ENCODE measurements at places on chromosomes 2 and 18.
A peak's percentile ranks its signal among the peaks of the same experiment; 100 is the strongest.

GRCh38 chr18:3255611-3256165, 6.2 kb upstream of the MYL12B start:
- H3K4me1 ChIP-seq, result peaks cover 46% of the 10 kb centered on the region
- ATAC-seq, result no peak
- no peaks in the 10 kb centered on the region for H3K27me3 ChIP-seq
- H3K36me3 ChIP-seq, result peaks cover 76% of the 10 kb centered on the region

DNA sequence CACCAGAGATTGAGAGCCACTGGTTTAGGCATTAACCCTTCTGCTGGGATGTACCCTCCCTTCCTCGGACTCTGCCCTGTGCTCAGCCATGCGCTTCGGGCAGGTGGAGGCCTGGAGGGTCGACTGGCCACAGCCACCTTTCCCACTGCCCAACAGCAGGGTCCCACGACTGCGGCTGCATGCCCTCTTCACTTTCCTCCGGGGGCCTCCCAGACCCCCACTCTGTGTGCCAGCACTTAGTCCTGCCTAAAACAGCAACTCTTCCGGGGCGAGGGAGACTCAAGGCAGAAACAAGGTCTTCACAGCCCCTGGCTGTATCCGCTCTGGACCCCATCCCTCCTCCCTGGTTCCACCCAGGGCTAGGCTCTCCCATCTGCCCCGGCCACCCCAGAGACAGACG, 31.3 kb upstream of the BIN1 start:
- no peaks in the 10 kb centered on the region for H3K36me3 ChIP-seq
- no peaks in the 10 kb centered on the region for H3K4me1 ChIP-seq
- H3K27ac ChIP-seq, result no peak overlapping the region
- no peak for ATAC-seq

GRCh38 chr18:57210716-57211411, 64.0 kb downstream of the BOD1L2 start:
- H3K36me3 ChIP-seq, result no peaks in the 10 kb centered on the region
- H3K27me3 ChIP-seq, result peaks cover 13% of the 10 kb centered on the region
- no peak for ATAC-seq

DNA sequence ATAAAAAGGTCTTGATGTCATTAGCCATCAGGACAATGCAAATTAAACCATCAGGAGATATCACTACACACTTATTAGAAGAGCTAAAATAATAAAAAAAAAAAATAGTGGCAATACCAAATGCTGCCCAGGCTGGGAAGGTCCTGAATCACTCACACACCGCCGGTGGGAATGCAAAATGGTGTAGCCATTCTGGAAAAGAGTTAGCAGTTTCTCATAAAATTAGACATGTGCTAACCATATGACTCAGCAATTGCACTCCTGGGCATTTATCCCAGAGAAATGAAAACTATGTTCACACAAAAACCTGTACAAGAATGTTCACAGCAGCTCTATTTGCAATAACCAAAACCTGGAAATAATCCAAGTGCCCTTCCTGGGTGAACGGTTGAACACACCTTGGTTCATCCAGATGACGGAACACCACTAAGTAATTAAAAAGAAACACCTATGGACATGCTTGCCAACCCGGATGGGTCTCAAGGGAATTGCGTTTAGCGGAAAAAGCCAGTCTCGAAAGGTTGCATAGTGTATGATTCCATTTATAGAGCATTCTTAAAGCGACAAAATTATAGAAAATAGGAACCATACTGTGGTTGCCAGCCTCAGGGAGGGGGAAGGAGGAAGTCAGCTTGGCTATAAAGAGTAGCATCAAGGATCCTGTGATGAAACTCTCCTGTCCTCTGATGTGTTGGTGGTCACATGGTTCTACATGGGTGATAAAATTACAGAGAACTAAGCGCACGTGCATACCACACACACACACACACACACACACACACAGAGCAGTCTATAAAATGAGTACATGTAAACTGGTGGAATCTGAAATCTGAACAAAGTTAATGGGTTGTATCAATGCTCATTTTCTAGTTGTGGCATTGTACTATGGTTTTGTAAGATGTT, 4.6 kb downstream of the MBP start:
- no peaks in the 10 kb centered on the region for H3K27me3 ChIP-seq
- peaks cover 56% of the 10 kb centered on the region for H3K4me1 ChIP-seq
- H3K4me3 ChIP-seq, result peak overlapping the region; percentile 95
- peak overlapping the region; percentile 67 for H3K27ac ChIP-seq
- no peak for ATAC-seq

DNA sequence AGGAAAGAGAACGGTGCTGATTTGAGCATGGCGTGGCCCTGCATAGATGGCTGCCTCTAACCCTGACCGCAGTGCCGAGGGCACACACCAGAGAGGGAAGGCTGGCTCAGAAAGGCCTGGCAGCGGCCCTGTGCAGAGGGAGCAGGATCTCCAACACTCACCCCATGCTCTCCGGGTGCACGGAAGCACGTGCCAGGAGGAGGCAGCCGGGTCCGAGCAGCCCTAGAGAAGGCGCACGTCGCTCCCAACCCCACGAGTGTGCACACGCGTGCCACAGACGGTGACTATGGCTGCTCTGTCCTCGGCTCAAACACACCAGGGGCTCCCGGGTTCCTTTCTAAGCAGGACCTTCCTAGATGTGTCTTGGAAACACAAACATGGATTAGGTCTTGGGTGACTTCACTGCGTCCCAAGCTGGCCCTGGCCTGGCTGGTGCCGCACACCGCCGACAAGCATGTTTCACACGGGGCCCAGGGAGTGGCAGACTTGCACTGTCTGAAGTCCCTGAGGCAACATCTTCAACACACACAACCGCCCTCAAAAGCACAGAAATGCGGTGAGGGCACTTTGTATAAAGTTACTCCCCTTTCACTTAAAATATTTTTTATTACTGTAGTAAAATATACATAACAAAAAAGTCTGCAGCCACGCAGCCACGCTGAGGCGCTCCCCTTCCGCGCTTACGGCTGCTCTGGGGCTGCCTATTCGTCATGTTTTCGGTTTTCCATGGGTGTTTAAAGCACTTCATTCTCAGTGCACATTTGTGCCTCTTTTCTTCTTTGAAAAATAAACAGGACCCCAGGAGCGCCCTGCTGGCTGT, 110.0 kb downstream of the ZNF516 start:
- H3K27ac ChIP-seq, result no peak overlapping the region
- H3K4me1 ChIP-seq, result peaks cover 28% of the 10 kb centered on the region
- ATAC-seq, result no peak
- no peak overlapping the region for H3K4me3 ChIP-seq
- peaks cover 5% of the 10 kb centered on the region for H3K36me3 ChIP-seq
- no peaks in the 10 kb centered on the region for H3K27me3 ChIP-seq

DNA sequence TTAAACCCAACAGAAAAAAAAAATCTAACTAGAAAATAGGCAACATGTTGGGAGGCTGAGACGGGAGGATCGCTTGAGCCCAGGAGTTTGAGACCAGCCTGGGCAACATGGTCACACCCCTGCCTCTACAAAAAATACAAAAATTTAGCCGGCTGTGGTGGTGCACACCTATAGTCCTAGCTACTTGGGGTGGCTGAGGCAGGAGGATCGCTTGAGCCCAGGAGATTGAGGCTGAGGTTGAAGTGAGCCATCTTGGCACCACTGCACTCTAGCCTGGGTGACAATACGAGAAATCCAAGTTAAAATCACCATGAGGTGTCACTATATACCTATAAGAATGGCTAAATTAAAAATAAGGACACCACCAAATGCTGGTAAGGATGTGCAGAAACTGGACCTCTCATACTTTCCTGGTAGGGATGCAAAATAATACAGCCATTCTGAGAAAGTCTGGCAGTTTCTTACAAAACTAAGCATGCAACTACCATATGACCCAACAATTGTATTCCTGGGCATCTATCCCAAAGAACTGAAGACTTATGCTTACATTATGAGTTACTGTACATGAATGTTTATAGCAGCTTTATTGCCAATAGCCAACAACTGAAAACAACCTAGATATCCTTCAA, 2.2 kb downstream of the SEPTIN10 start:
- peaks cover 32% of the 10 kb centered on the region for H3K27me3 ChIP-seq
- peaks cover 4% of the 10 kb centered on the region for H3K4me1 ChIP-seq
- ATAC-seq, result no peak
- peak overlapping the region; percentile 86 for H3K4me3 ChIP-seq

DNA sequence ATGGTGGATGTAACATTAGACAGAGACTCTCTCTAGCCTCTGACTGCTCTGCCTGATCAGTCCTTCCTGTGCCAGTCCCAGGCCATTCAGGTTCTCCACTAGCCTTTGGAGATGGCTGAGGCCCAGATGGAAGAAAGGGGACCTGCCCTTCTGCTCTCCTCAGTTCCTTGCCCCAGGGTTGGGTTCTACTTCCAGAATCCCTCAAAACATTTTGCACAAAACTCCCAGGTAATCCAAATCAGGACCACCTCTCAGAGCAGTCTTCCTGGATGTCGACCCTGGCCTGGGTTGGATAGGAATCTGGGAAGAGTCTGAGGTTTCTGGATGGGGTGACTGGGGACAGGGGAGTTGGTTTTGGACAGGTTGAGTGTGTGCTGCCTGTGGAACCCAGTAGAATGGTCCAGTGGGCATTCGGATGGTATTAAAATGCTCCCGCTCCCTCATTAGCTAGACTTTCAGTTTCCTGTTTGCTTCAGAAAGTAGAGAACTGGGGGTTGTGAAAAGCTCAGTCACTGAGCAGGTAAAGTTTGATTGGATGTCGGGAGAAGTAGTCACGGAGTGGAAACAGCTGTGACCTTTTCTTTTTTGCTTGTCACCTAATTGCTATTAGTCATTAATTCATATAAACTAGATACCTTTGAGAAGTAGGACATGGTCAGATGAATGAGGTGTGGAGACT, 37.9 kb downstream of the DPYSL5 start:
- no peak overlapping the region for H3K27ac ChIP-seq
- peaks cover 26% of the 10 kb centered on the region for H3K27me3 ChIP-seq
- no peaks in the 10 kb centered on the region for H3K36me3 ChIP-seq
- no peak overlapping the region for H3K4me3 ChIP-seq
